ENCODE measurements at places on chromosomes 1 and 21. TPM values are rescaled to one million over a fixed set of nuclear protein-coding genes. Genes with fewer than 3 reads are reported as not detected.

The KIF17 gene
- total RNA-seq: 24.5 TPM

The COL11A1 gene
- 16.2 TPM for total RNA-seq

The TINAGL1 gene
- total RNA-seq: 11.8 TPM

The ZBTB8OS gene
- 52.2 TPM for total RNA-seq

The C1orf210 gene
- not detected for total RNA-seq

The PLA2G4A gene
- 4.1 TPM for total RNA-seq

The DIO1 gene
- total RNA-seq: not detected

The NUDT4B gene
- not detected for total RNA-seq

The METTL13 gene
- total RNA-seq: 26.2 TPM

The ETV3L gene
- total RNA-seq: 0.47 TPM

The HMCN1 gene
- total RNA-seq: 0.26 TPM

The RCC1 gene
- 7.0 TPM for total RNA-seq

The ANKRD35 gene
- 7.0 TPM for total RNA-seq

The CELF3 gene
- total RNA-seq: 61.3 TPM

The SYCP1 gene
- not detected for total RNA-seq

The CFHR2 gene
- not detected for total RNA-seq

The AKR7A2 gene
- total RNA-seq: 42.9 TPM

The GBP1 gene
- total RNA-seq: 64.8 TPM

The LRRC47 gene
- 66.7 TPM for total RNA-seq

The FCGR3B gene
- 1.0 TPM for total RNA-seq

The FAM167B gene
- 1.0 TPM for total RNA-seq

The HHAT gene
- total RNA-seq: 6.1 TPM

The CHRM3 gene
- total RNA-seq: 65.8 TPM

The DNAH14 gene
- 19.0 TPM for total RNA-seq

The CD101 gene
- total RNA-seq: 4.2 TPM

The MCOLN3 gene
- total RNA-seq: not detected

The HSD3B1 gene
- total RNA-seq: not detected

The DPYD gene
- 51.0 TPM for total RNA-seq

The HSPA6 gene
- total RNA-seq: 5.2 TPM

The FAM163A gene
- 3.6 TPM for total RNA-seq

The SLC22A15 gene
- 24.2 TPM for total RNA-seq

The GUCA2A gene
- not detected for total RNA-seq

The TDRD5 gene
- 0.39 TPM for total RNA-seq

The CR1L gene
- total RNA-seq: not detected

The TEX38 gene
- total RNA-seq: 0.66 TPM

The KRTAP20-1 gene
- not detected for total RNA-seq

The TEX50 gene
- not detected for total RNA-seq

The ANGPTL3 gene
- total RNA-seq: not detected

The VTCN1 gene
- not detected for total RNA-seq

The S100A8 gene
- 56.6 TPM for total RNA-seq

The SCCPDH gene
- total RNA-seq: 51.3 TPM

The CFAP298 gene
- 37.7 TPM for total RNA-seq

The FAM229A gene
- total RNA-seq: 12.2 TPM

The GUCA2B gene
- total RNA-seq: not detected

The UQCRH gene
- 258 TPM for total RNA-seq

The EPRS1 gene
- total RNA-seq: 73.9 TPM

The ATAD3C gene
- total RNA-seq: 3.9 TPM

The SLC16A4 gene
- total RNA-seq: 2.5 TPM

The RGS4 gene
- 343 TPM for total RNA-seq

The CD52 gene
- total RNA-seq: 3.2 TPM
